ENCODE measurements at places on chromosomes 6 and 20. TPM values are rescaled to one million over a fixed set of nuclear protein-coding genes. Genes with fewer than 3 reads are reported as not detected.

HEY2 gene
- not detected for polyA plus RNA-seq

CST3 gene
- 458 TPM for polyA plus RNA-seq

DNA sequence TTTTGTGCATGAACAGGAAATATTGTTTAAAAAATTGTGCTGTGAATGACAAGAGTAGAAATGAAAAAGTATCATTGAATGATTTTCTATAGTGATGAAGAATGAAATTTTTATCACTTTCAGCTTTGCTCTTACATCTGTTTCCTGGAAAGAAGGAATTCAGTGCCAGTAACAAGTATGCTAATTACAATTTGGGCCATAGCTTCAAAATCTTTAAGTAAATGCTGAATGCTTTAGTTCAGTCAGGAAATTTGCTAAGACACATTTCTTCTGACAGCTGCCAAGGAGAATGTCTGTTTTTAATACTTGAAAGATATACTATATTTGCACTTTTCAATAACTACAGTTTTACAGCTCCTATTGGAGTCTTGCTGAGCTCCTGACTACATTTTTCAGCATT, 203.7 kb upstream of the RSPO3 start:
- DNase-seq: no peak

DNA sequence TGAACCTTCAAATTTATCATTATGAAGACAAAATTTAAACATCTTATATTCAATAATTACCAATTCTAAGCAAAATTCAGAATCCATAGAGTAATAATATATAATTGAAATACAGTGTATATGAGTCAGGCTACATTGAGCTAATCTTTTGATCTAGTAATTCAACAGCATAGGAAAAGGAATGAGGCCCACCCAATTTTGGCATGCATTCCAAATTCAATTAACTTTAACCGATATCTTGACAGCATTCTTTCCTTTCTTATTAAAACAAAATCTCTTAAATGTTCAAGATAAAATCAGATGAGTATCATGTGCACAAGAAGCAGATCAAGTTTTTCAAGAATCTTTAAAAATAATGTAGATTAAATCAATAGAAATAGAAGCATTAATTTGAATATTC, 132.9 kb upstream of the QKI start:
- DNase-seq: no peak

DNA sequence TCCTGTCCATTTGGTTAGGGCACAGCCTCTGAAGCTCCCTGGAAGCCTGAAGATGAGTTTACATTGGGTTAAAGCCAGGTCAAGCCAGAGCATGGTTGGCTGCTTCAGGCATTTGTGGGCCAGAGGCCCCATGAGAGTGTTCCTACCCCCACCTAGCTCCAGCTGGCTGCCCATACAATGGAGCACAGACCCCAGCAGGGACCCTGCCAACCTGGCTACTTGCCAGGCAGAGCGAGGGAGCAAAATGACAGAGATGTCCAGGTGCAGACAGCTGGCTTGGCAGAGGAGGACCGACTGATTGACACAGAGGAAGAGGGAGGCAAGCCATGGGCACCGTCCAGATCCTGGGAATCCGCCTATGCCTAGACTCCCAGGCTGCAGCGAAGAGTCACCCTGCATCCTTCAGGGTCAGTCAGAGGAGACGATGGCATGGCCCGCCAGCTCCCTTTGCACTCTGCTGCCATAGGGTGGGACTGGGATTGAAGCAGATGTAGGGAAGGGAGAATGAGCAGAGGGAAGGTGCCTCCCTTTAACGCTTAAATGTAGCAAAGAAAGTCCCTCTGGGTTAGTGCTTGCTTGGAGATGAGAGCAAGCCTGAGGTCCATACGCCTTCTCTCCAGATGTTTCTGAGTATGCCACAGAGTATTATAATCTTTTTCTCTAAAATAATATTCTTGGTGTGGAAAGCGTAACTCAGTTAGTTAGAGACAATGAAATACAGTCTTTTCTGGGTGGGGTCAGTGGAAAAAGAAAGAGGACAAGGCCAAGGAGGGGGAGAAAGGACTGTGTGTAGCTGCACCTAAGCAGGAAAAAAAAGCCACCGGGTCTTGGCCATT, 77.6 kb upstream of the FYN start:
- DNase-seq: no peak

- DNase-seq: no peak
Observed at GRCh38 chr6:140253096-140253495, 878.6 kb upstream of the CITED2 start.

- DNase-seq: no peak
Observed at GRCh38 chr20:62874964-62875344, 13.3 kb upstream of the TCFL5 start.

NFATC2 gene
- 0.12 TPM for polyA plus RNA-seq

GRCh38 chr20:21556398-21556797, 42.5 kb upstream of the NKX2-2 start:
- no peak for DNase-seq

- DNase-seq: no peak
Observed at GRCh38 chr6:45686841-45687569, 309.3 kb upstream of the SUPT3H start.

FGD2 gene
- not detected for polyA plus RNA-seq

GRCh38 chr6:33427585-33428223, 7.8 kb downstream of the SYNGAP1 start:
- DNase-seq: no peak

- DNase-seq: no peak
Observed at GRCh38 chr6:165010556-165011535, 298.6 kb downstream of the C6orf118 start.

DNA sequence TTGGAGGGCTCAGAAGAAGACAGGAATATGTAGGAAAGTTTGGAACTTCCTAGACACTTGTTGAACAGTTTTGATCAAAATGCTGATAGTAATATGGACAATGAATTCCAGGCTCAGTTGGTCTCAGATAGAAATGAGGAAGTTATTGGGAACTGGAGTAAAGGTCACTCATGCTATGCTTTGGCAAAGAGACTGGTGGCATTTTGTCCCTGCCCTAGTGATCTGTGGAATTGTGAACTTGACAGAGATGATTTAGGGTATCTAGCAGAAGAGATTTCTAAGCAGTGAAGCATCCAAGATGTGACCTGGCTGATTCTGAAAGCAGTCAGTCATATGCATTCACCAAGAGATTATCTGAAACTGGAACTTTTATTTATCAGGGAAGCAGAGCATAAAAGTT, 45.1 kb downstream of the FRK start:
- no peak for DNase-seq

- peak; percentile 73 for DNase-seq
Observed at GRCh38 chr6:7617801-7618764, 28.1 kb downstream of the SNRNP48 start.

GRCh38 chr6:136070815-136071214, 179.3 kb downstream of the MTFR2 start:
- no peak for DNase-seq

RAB44 gene
- 0.02 TPM for polyA plus RNA-seq

HLA-DQB1 gene
- not detected for polyA plus RNA-seq

DNA sequence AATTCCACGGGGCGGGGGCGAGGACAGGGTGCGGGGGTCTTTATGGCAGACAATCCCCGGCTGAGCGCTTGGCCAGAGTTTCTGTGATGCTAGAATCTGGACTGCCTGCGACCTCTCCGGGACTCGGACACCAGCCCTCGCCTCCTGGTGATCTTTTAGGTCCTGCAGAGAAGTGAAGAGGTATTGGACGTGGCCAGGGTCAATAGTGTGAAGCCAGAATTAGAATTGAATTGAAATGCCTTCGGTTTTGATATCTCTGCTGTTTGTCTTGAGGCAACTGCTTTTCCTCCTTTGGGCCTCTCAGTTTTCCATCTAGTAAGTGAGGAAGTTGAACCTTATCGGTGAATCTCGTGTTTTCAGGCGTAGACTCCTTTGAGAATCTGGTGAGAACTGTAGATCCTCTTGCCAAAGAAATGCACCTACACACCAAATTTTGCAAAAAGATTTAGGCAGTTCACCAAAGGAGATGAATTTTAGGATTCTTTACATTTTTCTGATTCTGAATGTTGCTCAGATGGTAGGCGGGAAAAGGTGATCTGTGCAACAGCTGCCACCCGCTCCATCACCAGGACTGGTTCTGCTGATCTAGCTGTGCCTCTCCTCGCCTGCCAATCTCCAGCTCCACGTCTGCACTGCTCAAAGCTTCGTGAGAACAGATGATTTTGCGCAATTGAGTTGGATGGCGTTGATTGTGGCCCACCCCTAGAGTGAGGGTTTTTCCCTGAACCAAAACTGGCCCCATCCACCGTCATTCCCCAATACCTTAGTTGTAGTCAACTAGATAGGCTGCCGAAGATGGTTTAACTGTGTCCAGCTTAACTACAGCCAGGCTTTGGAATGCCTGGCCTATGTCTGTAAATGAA, 837 bp upstream of the OSER1 start:
- DNase-seq: no peak

- DNase-seq: no peak
Observed at GRCh38 chr6:5442916-5443315, 181.6 kb downstream of the FARS2 start.

Measured in BJ (cell line).